ENCODE measurements at places on chromosomes 4 and X.

- no peaks in the 10 kb centered on the region for H3K36me3 ChIP-seq
- peaks cover 3% of the 10 kb centered on the region for H3K4me1 ChIP-seq
- peaks cover 2% of the 10 kb centered on the region for H3K27me3 ChIP-seq
Observed at GRCh38 chr4:1400191-1400805, 5.9 kb downstream of the NKX1-1 start.

GRCh38 chrX:39477031-39477761 is 620.6 kb downstream of the BCOR start:
- DNase-seq: peak; percentile 45

DNA sequence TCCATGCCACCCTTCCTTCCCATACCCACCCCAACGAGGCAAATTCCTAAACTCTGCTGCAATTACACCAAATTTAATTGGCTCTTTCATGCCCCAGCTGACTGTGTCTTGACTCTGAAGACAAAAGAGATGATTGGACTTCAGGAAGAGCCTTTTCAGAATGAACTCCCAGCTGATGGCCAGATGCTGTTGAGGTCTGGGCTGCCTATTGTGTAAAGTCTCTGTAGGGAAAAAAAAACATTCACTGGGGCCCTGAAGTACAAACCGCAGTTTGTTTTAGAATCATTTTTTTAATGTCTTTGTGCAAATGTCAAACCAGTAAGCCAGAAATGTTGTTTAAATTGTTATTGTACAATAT is 174.8 kb downstream of the HHIP start:
- no peak overlapping the region for H3K4me3 ChIP-seq
- H3K27ac ChIP-seq: no peak overlapping the region
- DNase-seq: no peak
- H3K4me1 ChIP-seq: no peaks in the 10 kb centered on the region

GRCh38 chrX:147739196-147739595 is 172.5 kb upstream of the FMR1 start:
- no peaks in the 10 kb centered on the region for H3K4me1 ChIP-seq
- H3K36me3 ChIP-seq: no peaks in the 10 kb centered on the region
- no peak overlapping the region for H3K27ac ChIP-seq
- DNase-seq: no peak
- no peak overlapping the region for H3K4me3 ChIP-seq
- no peaks in the 10 kb centered on the region for H3K27me3 ChIP-seq

DNA sequence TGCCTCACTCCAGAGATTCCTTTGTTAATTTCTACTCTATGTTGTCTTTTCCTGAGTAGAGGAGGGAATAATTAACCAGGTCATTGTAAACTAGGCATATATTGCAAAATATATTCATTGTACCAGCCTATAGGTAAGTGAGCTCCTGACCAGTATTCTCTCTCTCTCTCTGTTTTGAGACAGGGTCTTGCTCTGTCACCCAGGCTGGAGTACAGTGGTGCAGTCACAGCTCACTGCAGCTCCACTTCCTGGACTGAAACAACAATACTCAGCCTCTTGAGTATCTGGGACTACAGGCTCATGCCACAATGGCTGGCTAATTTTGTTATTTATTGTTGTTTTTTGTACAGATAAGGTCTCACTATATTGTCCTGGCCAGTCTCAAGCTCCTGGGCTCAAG is 198.3 kb downstream of the ARAP2 start:
- H3K36me3 ChIP-seq: no peaks in the 10 kb centered on the region
- no peaks in the 10 kb centered on the region for H3K4me1 ChIP-seq
- no peak overlapping the region for H3K4me3 ChIP-seq
- no peaks in the 10 kb centered on the region for H3K27me3 ChIP-seq
- H3K27ac ChIP-seq: no peak overlapping the region
- DNase-seq: no peak

DNA sequence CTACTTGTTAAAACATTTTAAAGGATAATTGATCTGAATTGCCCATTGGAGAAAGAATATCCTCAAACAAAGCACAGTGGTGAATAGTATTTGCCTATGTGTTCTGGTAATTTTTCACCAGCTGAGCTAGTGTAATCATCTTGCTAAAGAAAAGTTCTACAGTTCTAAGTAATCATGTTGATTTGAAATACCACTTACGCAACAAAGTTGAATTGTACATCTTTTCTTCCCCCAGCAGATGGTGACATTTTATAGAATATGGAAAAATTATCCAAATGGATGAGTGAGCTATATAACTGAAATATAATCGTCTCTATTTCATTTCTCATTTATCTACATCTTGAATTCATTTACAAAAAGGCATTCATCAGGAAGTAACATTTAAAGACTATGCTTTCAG is 9.7 kb upstream of the ZNF674 start:
- H3K36me3 ChIP-seq: no peaks in the 10 kb centered on the region
- peak overlapping the region; percentile 20 for H3K27ac ChIP-seq
- no peaks in the 10 kb centered on the region for H3K4me1 ChIP-seq
- DNase-seq: no peak
- no peak overlapping the region for H3K4me3 ChIP-seq
- H3K27me3 ChIP-seq: no peaks in the 10 kb centered on the region

GRCh38 chr4:113784497-113785250 is 23.1 kb upstream of the CAMK2D start:
- H3K4me1 ChIP-seq: peaks cover 4% of the 10 kb centered on the region
- no peaks in the 10 kb centered on the region for H3K36me3 ChIP-seq
- no peak overlapping the region for H3K27ac ChIP-seq
- DNase-seq: no peak
- H3K27me3 ChIP-seq: no peaks in the 10 kb centered on the region

DNA sequence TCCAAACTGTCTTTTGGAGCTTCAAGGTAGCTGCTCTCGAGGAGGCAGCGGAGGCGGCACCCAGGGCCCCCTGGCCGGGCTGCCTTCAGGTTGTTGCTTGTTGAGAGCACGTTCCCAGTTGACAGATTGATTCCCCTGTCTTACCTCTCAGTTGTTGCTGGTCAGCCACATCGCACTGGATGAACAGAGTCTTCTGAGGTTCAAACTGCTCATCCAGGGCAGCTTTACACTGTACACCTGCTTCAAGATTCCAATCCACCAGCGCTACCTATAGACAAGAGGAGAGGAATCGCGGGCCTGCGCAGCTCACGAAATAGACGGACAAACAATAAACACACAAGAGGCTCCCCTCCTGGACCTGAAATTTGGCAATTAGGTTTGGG is 497 bp downstream of the HPGD start:
- no peak for DNase-seq
- H3K27me3 ChIP-seq: no peaks in the 10 kb centered on the region
- H3K27ac ChIP-seq: peak overlapping the region; percentile 97

GRCh38 chrX:15952212-15952611 is 97.6 kb upstream of the AP1S2 start:
- no peak overlapping the region for H3K27ac ChIP-seq
- DNase-seq: no peak
- no peaks in the 10 kb centered on the region for H3K36me3 ChIP-seq
- H3K4me1 ChIP-seq: no peaks in the 10 kb centered on the region
- H3K27me3 ChIP-seq: peaks cover under 1% of the 10 kb centered on the region
- H3K4me3 ChIP-seq: no peak overlapping the region

- H3K27me3 ChIP-seq: no peaks in the 10 kb centered on the region
- DNase-seq: no peak
- no peaks in the 10 kb centered on the region for H3K36me3 ChIP-seq
- no peak overlapping the region for H3K27ac ChIP-seq
- H3K4me1 ChIP-seq: no peaks in the 10 kb centered on the region
- no peak overlapping the region for H3K4me3 ChIP-seq
Observed at GRCh38 chr4:46894826-46895225, 14.2 kb downstream of the COX7B2 start.

DNA sequence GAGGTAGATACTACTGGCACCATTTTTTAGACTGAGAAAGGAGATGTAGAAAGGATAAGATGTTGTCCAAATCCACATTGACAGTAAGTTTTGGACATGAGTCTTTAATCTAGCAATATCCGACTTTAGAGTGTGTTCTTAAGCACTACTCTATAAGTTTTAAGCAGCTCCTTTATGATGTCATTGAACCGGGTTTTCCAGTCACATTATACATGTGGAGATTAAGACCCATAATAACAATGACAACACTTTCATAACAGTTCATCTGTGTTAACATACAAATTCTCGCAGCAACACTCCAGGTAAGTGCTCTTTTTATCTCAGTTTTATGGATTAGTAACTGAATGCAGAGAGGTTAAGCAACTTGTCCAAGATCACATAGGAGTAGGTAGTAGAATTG is 30.3 kb upstream of the CXCL8 start:
- no peaks in the 10 kb centered on the region for H3K4me1 ChIP-seq
- no peaks in the 10 kb centered on the region for H3K36me3 ChIP-seq
- DNase-seq: no peak

DNA sequence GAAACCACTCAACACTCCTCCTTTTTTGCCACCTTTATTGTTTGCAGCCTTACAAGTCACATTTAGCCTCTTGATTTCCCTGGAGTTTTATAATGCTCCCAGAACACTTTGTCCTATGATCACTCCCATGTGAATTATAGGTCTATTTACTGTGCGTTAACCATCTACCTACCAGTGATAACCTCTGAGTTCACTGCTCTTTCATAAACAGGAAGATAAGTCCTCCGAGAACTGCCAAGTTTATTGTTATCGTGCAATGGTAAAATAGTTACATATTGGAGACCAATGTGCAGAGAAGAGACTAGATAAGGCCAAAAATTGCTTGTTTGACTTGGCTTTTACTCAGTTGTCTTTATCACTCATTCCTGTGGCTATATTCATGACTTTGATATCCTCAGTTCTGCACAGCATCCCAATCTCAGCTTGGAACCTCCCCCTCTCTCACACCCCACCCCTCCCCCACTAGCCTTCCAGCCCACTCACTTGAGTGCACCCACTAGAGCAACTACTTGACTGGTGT is 12.9 kb upstream of the NUDT9 start:
- peak overlapping the region; percentile 73 for H3K27ac ChIP-seq
- no peaks in the 10 kb centered on the region for H3K27me3 ChIP-seq
- no peak for DNase-seq
- H3K36me3 ChIP-seq: no peaks in the 10 kb centered on the region

GRCh38 chr4:153318696-153319320 is 25.7 kb upstream of the MND1 start:
- H3K4me3 ChIP-seq: no peak overlapping the region
- peaks cover 9% of the 10 kb centered on the region for H3K36me3 ChIP-seq
- no peaks in the 10 kb centered on the region for H3K27me3 ChIP-seq
- no peaks in the 10 kb centered on the region for H3K4me1 ChIP-seq

DNA sequence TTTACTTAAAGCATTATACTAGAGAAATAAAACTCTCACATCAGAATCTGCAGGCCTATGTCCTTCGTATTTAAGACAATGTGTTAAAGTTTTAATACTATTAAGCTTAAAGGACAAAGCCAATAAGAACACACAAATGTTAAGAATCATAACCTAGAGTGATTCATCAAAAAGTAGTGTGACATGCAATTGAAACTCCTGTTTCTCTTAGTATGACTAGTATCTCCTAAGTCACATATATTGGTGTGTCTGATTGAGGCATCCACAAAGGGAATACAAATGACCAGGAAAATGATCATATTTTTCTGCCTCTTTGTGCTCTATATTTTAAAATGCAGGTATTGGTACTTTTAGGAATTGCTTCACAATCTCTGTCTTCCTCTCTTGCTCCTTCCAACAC is 23.8 kb downstream of the GPRASP3 start:
- no peaks in the 10 kb centered on the region for H3K4me1 ChIP-seq
- no peaks in the 10 kb centered on the region for H3K36me3 ChIP-seq
- no peaks in the 10 kb centered on the region for H3K27me3 ChIP-seq
- no peak overlapping the region for H3K27ac ChIP-seq
- H3K4me3 ChIP-seq: no peak overlapping the region
- no peak for DNase-seq

DNA sequence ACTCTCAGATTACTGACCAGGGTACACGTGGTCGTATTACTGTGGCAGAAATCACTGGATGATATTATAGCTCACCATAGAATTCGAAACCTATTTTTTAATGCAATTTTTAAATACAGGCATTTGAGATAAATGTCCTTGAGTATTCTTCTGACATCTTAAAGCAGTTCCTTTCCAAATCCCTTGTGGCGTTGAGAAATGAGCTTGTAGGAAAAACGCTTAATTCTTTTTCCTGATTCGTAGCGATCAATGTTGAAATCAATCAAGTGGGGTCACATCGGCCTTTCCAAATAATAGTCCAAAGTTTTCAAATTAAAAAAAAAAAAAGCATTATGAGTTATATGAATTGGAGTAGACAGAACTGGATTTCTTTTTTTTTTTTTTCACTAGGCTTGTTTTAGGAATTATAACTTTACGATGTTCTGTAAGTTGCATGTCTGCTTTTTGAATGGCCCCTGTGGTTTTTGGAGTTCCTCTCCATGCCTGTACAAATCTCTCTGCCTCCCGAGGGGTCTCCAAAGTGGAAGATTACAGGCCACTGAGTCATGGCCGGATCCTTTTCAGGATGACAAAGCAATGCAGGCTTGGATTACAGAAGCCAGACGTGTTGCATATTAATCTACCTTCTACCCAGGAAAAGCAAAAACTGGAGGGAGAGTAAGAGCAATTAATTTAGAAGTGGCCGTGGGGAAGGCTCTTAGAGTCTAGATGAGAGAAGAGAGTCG is 226.1 kb downstream of the SHOX start:
- no peak overlapping the region for H3K4me3 ChIP-seq
- no peaks in the 10 kb centered on the region for H3K27me3 ChIP-seq
- H3K36me3 ChIP-seq: no peaks in the 10 kb centered on the region
- H3K27ac ChIP-seq: no peak overlapping the region
- no peak for DNase-seq

DNA sequence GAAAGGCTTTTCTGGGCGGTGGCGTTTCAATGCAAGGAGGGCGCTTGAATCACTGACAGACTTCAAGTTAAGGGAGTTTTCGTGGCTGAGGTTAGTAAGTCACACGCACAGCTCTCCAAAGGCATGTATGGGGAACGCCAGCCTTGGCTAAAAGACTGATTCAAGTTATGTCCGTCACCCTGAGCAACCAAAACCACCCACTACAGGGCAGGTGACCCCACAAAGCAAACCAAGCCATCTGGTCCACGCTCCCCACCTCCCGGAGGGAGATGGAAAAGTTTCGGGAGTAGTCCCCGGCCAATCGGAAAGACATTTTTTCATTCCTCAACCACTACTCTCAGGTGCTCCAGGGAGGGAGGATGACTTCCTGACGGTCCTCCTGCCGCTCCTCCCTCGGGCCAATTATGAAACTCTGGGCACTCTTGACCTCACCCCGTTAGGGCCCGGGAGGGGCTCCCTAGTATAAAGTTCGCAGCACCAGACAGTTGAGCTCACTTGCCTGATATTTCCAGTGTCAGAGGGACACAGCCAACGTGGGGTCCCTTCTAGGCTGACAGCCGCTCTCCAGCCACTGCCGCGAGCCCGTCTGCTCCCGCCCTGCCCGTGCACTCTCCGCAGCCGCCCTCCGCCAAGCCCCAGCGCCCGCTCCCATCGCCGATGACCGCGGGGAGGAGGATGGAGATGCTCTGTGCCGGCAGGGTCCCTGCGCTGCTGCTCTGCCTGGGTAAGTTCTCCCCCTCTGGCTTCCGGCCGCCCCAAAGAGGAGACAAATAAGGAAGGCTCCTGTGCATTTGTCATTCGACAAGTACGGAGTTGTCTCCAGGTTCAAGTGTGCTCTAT is at the start of gene EREG:
Gene EREG, plus strand, starts transcription at position 494 of the 840 bp plus-strand sequence. Its CDS starts 164 bp downstream, at position 658.
- H3K27ac ChIP-seq: no peak within 1 kb of the TSS
- H3K4me1 ChIP-seq: peaks cover 4% of the 10 kb centered on the region
- peaks cover 3% of the 10 kb centered on the region for H3K27me3 ChIP-seq
- peak; percentile 43 for DNase-seq
- H3K36me3 ChIP-seq: no peaks in the 10 kb centered on the region

GRCh38 chr4:75831856-75832405 is 70.3 kb downstream of the PPEF2 start:
- no peak for DNase-seq
- no peaks in the 10 kb centered on the region for H3K27me3 ChIP-seq
- no peak overlapping the region for H3K4me3 ChIP-seq
- no peak overlapping the region for H3K27ac ChIP-seq
- no peaks in the 10 kb centered on the region for H3K36me3 ChIP-seq
- no peaks in the 10 kb centered on the region for H3K4me1 ChIP-seq

GRCh38 chrX:77628294-77629025 is 157.6 kb downstream of the ATRX start:
- no peak overlapping the region for H3K4me3 ChIP-seq
- no peaks in the 10 kb centered on the region for H3K4me1 ChIP-seq

Data from liver (tissue), 10 donors.